ENCODE measurements at places on chromosomes 3 and 15.

DNA sequence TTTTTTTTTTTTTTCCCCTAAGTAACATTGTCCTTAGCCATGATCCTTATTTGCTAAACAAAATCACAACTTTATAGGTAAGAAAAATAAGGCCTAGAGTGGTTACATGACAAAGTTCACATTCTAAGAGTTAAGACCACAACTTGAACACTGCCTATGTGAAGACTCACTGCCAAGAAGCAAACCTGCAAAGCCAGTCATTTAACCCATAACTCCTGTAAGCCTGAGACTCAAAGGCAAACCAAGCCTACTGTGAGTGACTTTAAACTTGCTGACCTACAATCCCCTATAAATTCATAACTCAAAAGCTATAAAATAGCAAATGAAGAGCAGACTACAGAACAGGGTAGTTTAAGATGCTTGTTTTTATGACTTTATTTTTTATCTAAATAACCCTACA is 12.9 kb upstream of the ANKRD28 start:
- peaks cover 17% of the 10 kb centered on the region for H3K36me3 ChIP-seq
- no peak overlapping the region for H3K4me3 ChIP-seq
- no peaks in the 10 kb centered on the region for H3K27me3 ChIP-seq
- H3K27ac ChIP-seq, result peak overlapping the region; percentile 70
- peaks cover 34% of the 10 kb centered on the region for H3K4me1 ChIP-seq

DNA sequence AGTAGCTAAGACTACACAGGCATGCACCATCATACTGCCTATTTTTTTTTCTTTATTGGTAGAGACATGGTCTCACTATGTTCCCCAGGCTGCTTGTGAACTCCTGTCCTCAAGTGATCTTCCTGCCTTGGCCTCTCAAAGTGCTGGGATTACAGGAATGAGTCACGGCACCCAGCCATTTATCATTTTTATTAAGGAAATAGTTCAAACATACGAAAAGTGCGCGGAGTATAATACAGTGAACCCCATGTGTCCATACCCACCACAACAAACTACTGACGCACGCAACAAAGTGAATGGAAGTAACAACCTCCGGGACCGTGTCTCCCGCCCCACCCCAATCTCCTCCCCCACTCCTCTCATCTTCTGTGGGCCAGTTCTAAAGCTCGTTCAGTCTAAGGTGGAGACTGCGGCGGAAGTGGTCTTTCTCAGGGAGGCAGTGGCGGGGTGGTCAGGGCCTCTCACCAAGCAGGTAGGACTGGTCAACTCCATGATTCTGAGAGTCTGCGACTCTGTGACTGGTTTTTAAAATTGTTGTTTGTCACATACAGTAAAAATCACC is 42.1 kb downstream of the DNAJB8 start:
- peaks cover 4% of the 10 kb centered on the region for H3K27me3 ChIP-seq
- H3K4me3 ChIP-seq, result no peak overlapping the region

- H3K27me3 ChIP-seq, result no peaks in the 10 kb centered on the region
- no peak for DNase-seq
- no peak overlapping the region for H3K27ac ChIP-seq
- no peaks in the 10 kb centered on the region for H3K36me3 ChIP-seq
- no peak overlapping the region for H3K4me3 ChIP-seq
- no peaks in the 10 kb centered on the region for H3K4me1 ChIP-seq
These were observed 144.6 kb downstream of the DUT start for GRCh38 chr15:48475600-48476395.

DNA sequence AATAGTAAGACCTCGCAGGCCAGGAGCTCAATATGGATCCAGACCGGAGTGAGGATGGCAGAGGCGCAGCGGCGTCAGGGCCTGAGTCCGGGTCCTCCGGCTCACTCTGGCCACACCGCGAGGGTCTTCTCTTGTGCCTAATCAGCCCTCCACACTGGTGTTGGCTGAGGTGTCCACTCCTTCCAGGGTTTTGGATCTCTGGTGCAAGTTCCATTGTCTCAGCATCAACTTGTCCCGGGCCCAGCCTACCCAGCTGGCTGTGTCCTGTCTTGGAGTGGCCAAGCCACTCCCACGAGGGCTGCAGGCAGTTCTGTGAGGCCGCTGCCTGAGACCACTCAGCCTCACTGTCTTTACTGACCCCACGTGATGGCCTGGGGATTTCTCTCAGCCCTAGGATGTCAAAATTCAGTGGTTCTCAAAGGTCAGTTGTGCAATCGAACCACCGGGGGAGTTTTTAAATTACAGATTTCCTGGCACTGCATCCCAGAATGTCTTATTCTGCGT is 12.6 kb upstream of the GOLGA6L7 start:
- no peaks in the 10 kb centered on the region for H3K4me1 ChIP-seq
- H3K27ac ChIP-seq, result no peak overlapping the region
- DNase-seq, result no peak
- H3K4me3 ChIP-seq, result no peak overlapping the region
- no peaks in the 10 kb centered on the region for H3K27me3 ChIP-seq

DNA sequence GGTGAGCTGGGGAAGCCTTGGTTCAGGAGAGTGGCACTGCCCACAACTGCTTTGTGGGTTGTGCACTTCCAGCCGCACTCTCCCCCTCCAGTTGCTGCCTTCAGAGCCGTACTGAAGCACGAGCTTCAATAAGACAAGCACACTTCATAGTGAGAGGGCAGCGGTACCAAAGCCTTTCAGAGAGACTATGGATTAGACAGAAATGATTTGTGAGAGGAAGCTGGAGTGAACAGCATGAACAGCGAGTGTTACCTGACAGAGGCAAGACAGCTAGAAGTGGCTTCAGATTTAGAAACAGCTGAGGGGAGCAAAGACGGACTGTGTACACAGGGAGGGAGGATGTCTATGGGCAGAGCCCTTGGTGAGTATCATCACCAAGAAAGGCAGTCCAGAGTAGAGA is 31.1 kb downstream of the HCLS1 start:
- H3K4me1 ChIP-seq, result peaks cover 2% of the 10 kb centered on the region
- H3K36me3 ChIP-seq, result peaks cover 54% of the 10 kb centered on the region

GRCh38 chr15:48059791-48060190 is 61.0 kb upstream of the SLC24A5 start:
- H3K36me3 ChIP-seq, result no peaks in the 10 kb centered on the region
- no peak for DNase-seq
- no peak overlapping the region for H3K27ac ChIP-seq
- H3K27me3 ChIP-seq, result no peaks in the 10 kb centered on the region
- H3K4me1 ChIP-seq, result peaks cover 2% of the 10 kb centered on the region

- DNase-seq, result peak; percentile 84
- peak overlapping the region; percentile 87 for H3K27ac ChIP-seq
- peaks cover 65% of the 10 kb centered on the region for H3K4me1 ChIP-seq
- peak overlapping the region; percentile 71 for H3K4me3 ChIP-seq
- H3K36me3 ChIP-seq, result peaks cover 25% of the 10 kb centered on the region
These were observed 63.9 kb downstream of the IQSEC1 start for GRCh38 chr3:13009132-13009945.

DNA sequence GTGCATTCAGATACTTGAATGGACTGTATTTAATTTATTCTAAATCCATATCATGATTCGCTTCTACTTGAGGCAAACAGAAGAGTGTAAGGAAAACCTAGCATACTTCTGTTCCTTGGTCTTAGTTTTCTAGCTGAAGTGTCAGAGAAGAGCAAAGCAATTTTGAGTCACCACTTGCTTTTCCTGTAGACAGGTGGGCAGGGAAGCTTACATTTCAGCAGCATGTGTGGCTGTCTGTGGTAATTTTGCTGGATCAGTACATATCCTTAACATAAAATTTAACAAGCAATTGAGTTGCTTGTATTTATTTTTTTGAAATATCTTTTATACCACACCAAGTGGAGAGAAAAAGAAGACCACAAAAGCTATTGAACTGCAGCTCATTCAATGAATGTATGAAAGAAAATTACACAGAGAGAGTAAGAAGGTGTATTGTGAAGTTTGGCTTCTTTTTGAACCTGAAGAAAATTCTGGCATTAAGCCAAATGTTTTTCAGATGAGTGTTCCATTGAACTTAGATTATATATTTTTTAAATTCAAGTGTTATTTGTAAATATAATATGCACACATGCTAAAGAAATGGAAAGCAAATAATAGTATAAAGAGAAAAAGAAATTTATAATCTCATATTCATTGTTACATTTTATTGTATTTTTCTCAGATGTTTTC is 747.6 kb downstream of the NAALADL2 start:
- H3K4me1 ChIP-seq, result no peaks in the 10 kb centered on the region
- no peaks in the 10 kb centered on the region for H3K36me3 ChIP-seq
- no peak overlapping the region for H3K4me3 ChIP-seq
- no peaks in the 10 kb centered on the region for H3K27me3 ChIP-seq
- H3K27ac ChIP-seq, result no peak overlapping the region
- DNase-seq, result no peak

- peaks cover 46% of the 10 kb centered on the region for H3K27me3 ChIP-seq
- H3K27ac ChIP-seq, result no peak overlapping the region
- DNase-seq, result no peak
- H3K36me3 ChIP-seq, result no peaks in the 10 kb centered on the region
These were observed 183.4 kb upstream of the THRB start for GRCh38 chr3:24678021-24678420.

GRCh38 chr15:89912145-89912673 is 543 bp downstream of the ARPIN start:
- H3K36me3 ChIP-seq, result no peaks in the 10 kb centered on the region
- H3K27me3 ChIP-seq, result peaks cover 46% of the 10 kb centered on the region
- peaks cover 2% of the 10 kb centered on the region for H3K4me1 ChIP-seq
- H3K27ac ChIP-seq, result no peak overlapping the region
- no peak for DNase-seq

DNA sequence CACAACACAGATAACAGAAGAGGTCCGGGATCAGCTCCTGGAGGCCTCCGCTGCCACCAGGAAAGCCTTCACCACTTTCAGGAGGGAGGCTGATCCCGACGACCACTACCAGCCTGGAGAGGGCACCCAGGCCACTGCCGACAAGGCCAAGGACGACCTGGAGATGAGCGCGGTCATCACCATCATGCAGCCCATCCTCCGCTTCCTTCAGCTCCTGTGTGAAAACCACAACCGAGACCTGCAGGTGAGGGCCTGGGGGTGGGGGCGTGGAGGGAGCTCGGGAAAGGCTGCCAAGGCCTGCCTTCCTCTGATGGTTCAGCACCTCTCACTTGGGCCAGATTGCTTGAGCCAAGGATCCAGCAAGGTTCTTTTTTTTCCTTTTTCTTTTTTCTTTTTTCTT is 210.7 kb upstream of the BHLHE40 start:
- peak overlapping the region; percentile 41 for H3K27ac ChIP-seq
- DNase-seq, result no peak
- peaks cover 87% of the 10 kb centered on the region for H3K36me3 ChIP-seq
- peaks cover 46% of the 10 kb centered on the region for H3K4me1 ChIP-seq
- H3K4me3 ChIP-seq, result no peak overlapping the region

- no peaks in the 10 kb centered on the region for H3K4me1 ChIP-seq
- H3K27me3 ChIP-seq, result peaks cover 8% of the 10 kb centered on the region
- no peak overlapping the region for H3K4me3 ChIP-seq
- no peak overlapping the region for H3K27ac ChIP-seq
- DNase-seq, result no peak
These were observed 179.3 kb upstream of the CHRM5 start for GRCh38 chr15:33788906-33789540.

Measured in activated CD4-positive, alpha-beta T cell treated with anti-CD3 and anti-CD28 coated beads, Interleukin-2, amount 10 ng/mL, durations not matched to agents 24 days and 14 days (primary cell).